ENCODE measurements at places on chromosomes 16 and 17. TPM values are rescaled to one million over a fixed set of nuclear protein-coding genes. Genes with fewer than 3 reads are reported as not detected.

The EVPL gene
- 0.62 TPM for total RNA-seq

The YBX2 gene
- 26.8 TPM for total RNA-seq

The ANKRD40CL gene
- total RNA-seq: not detected

The OTOP2 gene
- not detected for total RNA-seq

The RAD51C gene
- 17.7 TPM for total RNA-seq

The OGFOD1 gene
- 50.5 TPM for total RNA-seq

The CDT1 gene
- total RNA-seq: 154 TPM

The CLEC3A gene
- total RNA-seq: not detected

The MT1A gene
- total RNA-seq: 0.94 TPM

The E4F1 gene
- 27.2 TPM for total RNA-seq

The TBC1D3I gene
- 0.39 TPM for total RNA-seq

The CDRT15L2 gene
- total RNA-seq: not detected

The CCL18 gene
- total RNA-seq: not detected

The CYGB gene
- 5.1 TPM for total RNA-seq

The ADAD2 gene
- total RNA-seq: 1.6 TPM

The C17orf78 gene
- total RNA-seq: not detected

The ITGAL gene
- total RNA-seq: 1.1 TPM

The C17orf100 gene
- total RNA-seq: 2.7 TPM

The GLP2R gene
- not detected for total RNA-seq

The HS3ST3A1 gene
- 5.9 TPM for total RNA-seq

The TPSG1 gene
- total RNA-seq: not detected

The ADAP2 gene
- 0.69 TPM for total RNA-seq

The ITPRIPL2 gene
- 5.3 TPM for total RNA-seq

The LRRC46 gene
- total RNA-seq: 0.09 TPM

The PRR14 gene
- 24.3 TPM for total RNA-seq

The WIPF2 gene
- 24.6 TPM for total RNA-seq

The DNAJA2 gene
- 102 TPM for total RNA-seq

The SLFN14 gene
- not detected for total RNA-seq

The HIC1 gene
- 0.39 TPM for total RNA-seq

The ALOX12 gene
- total RNA-seq: 1.6 TPM

The CACNA1H gene
- total RNA-seq: 38.0 TPM

The CEP295NL gene
- 0.61 TPM for total RNA-seq

The GAS2L2 gene
- 0.15 TPM for total RNA-seq

The HOXB8 gene
- total RNA-seq: not detected

The FOXF1 gene
- 0.14 TPM for total RNA-seq

The POLG2 gene
- total RNA-seq: 42.7 TPM

The GPR179 gene
- total RNA-seq: 0.46 TPM

The MYO15A gene
- 4.5 TPM for total RNA-seq

The NOXO1 gene
- total RNA-seq: 5.7 TPM

The CSF3 gene
- not detected for total RNA-seq

The NEUROD2 gene
- not detected for total RNA-seq

The CDRT4 gene
- total RNA-seq: 8.3 TPM

The ZPBP2 gene
- not detected for total RNA-seq

The FN3K gene
- 21.2 TPM for total RNA-seq

Measured in WTC11 (cell line).